Cortex of kidney (tissue), 1 donor: ENCODE measurements at places on chromosomes 13 and 19.

GRCh38 chr19:1018932-1019615, 1.8 kb downstream of the TMEM259 start:
- DNase-seq = no peak

GRCh38 chr19:54449701-54450069, 686 bp downstream of the LENG8 start:
- DNase-seq = no peak

DNA sequence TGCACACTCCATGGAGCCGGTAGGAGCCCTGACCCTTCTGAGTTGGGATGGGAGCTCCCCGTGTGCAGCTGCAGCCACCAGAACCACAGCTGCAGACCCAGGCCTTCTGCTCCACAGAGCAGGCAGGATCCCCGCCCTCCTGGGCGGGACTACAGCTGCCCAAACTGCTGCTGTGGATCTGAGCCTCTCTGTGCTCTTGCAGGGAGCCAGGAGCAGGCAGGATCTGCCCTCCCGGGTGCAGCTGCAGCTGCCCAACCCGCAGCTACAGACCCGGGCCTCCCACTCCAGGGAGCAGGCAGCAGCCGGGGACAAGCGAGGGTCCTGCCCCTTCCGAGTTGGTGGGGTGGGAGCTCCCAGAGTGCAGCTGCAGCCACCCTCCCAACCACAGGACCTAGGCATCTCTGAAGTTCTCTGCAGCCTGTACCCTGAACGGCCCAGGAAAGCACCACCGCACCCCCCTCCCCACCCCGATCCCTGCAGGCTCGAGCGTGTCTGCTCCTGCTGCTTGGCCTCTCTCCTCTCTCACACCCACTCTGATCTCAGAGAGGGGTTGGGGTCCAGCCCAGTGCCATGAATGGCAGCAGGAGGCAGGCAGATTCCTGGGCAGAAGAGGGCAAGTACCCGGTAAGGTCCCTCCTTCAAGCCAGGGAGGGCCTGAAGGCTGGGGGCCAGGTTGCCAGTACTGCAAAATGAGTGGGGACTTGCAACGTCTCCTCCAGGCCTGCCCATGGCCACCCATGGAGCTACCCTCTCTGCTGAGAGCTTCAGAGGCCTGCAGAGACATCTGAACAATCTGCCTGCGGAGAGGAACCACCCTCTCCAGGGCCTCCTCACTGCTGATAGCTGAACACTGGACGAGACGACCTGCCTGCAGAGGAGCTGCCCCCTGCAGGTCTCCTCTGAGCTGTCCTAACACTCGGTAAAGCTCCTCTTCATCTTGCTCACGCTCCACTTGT, 16.4 kb upstream of the EMP3 start:
- no peak for DNase-seq

DNA sequence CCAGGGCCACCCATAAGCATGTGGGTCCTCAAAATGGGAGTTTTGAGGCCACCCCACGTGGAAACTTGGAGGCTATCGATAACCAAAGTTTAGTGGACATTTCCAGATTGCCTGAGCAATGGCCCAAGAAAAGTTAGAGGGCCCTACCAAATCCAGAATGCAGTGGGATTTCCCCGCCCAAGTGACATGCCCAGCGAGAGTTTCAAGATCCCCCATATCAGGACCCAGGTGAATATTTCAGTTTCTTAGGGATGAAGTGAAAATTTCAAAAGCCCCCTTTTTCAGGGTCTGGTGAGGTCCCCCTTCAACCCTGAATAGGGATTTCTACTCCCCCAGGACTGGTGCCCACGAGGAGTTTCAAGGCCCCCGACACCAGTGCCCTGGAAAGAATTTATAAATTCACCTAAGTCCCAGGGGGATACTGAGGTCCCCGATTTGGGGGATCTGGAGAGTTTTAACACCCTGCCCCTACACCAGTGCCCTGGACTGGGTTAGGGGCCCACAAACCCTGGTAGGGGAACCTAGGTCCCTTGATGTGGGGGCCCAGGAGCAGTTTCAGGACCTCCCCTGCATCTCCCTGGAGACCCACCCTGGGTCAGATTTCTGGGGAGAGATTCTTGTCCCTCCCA, 695 bp downstream of the BST2 start:
- DNase-seq = no peak

DNA sequence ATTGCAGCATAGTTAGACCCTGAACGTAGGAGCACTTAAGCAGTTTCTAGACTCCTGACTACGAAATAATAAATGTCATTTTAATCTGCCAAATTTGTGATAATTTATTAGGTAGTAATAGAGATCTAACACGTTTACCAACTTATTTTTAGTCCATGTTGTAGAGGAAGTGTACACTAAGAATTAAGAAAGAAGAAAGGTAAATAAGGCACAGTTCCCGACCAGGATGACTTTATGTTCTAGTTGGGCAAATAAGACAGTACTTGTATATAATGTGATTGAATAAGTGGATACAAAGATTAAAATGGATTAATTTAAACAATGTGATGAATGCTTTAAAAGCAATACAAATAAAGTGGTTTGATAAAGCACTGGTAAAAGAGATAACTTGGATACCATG, 1306.2 kb upstream of the PCDH20 start:
- DNase-seq = no peak

DNA sequence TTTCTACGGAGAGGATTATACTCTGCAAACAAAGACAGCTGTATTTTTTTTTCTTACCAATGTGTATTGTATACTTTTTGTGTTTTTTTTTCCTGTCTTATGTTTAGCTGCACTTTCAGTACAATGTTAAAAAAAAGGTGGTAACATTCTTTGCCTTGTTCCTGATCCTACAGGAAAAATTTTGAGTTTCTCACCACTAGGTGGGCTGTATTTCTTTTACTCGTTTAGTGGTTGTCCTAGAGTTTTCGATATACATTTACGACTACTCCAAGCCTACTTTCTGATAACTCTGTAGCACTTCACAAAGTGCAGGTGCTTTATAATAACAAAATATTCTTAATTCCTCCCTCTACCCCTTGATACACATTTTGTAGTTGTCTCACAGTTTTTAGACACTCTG, 652.2 kb downstream of the UQCRFS1 start:
- no peak for DNase-seq

- no peak for DNase-seq
These were observed 753 bp downstream of the ZNF235 start for GRCh38 chr19:44303976-44304568.

- DNase-seq = no peak
These were observed 340.6 kb downstream of the ENOX1 start for GRCh38 chr13:43446126-43446525.

GRCh38 chr19:48867123-48867745, 1.2 kb downstream of the PLEKHA4 start:
- no peak for DNase-seq

- DNase-seq = no peak
These were observed 3.5 kb downstream of the GRTP1 start for GRCh38 chr13:113360446-113360845.

- no peak for DNase-seq
These were observed 111.5 kb downstream of the PTPRS start for GRCh38 chr19:5228932-5229777.

DNA sequence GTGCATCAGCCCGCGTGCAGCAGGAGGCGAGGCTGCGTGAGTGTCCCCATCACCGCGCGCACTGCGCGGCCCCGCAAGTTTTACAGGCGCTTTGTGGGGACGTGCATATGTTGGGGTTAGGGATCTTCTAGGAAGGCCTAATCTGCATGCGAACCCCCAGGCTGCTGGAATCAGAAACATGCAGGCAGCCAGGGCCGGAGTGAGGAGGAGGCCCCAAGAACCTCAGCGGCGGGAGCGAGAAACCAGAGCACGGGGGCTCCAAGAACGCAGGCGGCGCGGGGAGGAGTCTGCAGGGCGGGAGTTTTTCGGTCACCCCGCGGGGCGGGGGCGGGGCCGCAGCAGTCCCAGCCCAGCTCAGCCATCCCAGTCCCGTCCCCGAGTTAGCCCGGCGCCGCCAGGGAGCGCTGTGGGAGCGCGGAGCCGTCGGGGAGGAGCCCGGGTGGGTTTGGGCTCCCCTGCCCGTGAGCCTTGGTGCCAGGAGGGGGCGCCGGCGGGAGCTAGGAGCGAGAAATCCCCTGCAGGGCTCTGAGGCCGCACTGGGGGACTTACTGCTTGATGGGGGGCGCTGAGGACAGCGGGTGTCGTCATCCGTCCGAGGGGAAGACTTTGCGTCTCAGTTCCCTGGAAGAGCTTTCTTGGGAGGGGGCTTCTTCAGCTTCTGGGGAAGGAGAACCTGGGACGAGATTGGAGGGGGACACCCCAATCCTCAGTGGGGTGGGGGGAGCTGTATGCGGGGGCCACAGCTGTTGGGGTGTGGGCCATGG, 933 bp upstream of the NRTN start:
- no peak for DNase-seq

DNA sequence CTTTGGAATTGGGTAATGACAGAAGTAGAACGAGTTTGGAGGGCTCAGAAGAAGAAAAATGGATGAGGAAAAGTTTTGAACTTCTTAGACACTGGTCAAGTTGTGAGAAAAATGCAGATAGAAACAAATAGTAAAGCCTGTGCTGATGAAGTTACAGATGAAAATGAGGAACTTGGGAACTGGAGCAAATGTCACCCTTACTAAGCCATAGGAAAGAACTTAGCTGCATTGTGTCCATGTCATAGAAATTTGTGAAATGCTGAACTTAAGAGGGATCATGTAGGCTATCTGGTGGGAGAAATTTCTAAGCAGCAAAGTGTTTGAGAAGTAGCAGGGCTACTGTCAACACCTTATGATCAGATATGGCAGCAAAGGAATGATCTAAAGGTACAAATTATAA, 289.2 kb upstream of the PCDH9 start:
- no peak for DNase-seq

- no peak for DNase-seq
These were observed 379.4 kb downstream of the KLF12 start for GRCh38 chr13:73754727-73755292.

- no peak for DNase-seq
These were observed 40.2 kb upstream of the GPR183 start for GRCh38 chr13:99347335-99347878.

- DNase-seq = no peak
These were observed 48.6 kb downstream of the SOX1 start for GRCh38 chr13:112115403-112116091.

- no peak for DNase-seq
These were observed 788 bp upstream of the DLEU7 start for GRCh38 chr13:50844084-50844875.

- DNase-seq = no peak
These were observed 268.7 kb downstream of the DCT start for GRCh38 chr13:94210816-94211215.

DNA sequence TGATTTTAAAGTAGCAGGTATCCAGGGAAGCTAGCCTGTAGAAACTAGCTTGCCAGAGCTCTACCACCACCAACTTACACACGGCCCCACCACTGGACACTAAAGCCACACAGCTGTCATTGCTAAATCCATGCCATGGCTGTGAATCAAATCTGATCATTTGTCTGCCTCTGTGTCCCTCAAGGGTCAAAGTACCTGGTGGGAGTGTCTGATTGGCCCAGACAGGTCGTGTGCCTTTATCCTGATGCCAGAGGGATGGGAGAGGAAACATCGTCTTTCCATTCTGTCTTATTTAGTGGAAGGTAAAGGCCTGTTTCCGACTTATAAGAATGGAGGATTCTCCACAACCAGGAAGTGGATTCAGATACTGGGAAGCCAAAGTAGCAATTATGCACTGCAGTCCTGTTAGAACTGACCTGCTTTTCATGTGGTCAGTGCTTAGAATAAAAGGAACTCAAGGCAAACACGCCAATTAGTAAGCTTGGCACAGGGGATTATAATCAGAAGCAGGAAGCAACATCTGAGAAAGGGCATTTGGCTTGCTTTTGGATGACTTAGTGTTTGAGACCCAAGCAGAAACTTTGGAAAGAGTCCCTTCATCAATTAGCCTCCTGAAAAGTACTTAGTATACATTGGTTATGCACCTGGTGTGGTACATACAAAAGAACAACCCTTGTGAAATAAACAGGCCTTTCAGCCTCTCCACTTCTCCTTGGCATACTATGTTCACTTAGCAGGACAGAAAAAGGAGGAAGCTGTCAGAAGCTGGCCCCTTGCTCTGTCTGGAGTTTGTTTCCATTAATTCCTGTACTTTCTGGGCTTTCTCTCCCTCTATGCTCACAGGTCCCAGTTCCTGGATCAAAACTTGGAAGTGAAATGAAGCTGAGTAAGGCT, 192.4 kb downstream of the NUFIP1 start:
- DNase-seq = no peak

GRCh38 chr19:54434873-54435214, 14.2 kb upstream of the LENG8 start:
- DNase-seq = no peak
